ENCODE measurements at places on chromosomes 3 and 15.

GRCh38 chr15:82799183-82799841, 6.6 kb downstream of the FSD2 start:
- DNase-seq, result no peak

DNA sequence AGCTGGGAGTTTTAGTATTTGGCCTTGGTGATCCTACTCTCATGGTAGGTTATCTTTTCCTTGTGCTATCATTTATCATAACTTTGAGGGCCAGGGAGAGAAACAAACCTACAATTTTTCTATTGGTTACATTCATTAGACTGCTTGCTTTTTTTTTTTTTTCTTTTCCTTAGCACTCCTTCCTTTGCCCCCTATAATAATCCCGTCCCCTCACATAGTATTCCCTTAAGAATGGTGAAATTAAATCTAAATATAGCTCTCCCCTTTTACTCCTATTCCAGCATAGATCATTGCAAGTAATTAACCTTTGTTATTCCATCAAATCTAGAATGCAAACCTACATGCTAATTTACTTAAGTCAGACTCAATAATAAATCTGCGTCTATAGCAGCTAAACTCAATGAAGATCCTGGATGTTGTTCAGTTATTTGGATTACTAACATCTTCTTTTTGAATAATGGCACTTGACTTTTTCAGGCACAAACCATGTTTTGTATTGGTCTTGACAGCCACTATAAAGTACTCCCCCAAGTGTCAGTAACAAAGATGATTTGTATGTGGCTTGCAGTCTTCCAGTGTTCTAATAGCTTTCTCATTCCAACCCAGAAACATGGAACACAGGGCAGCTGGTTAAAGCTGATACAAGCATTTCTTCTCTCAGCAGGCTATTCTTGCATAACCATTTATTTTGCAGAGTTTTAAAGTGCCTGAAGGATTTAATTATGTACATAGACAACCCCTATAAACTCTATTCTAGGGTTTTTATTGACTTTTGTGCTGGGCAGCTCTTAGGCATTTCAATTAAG, 420.6 kb downstream of the MECOM start:
- no peak for DNase-seq

DNA sequence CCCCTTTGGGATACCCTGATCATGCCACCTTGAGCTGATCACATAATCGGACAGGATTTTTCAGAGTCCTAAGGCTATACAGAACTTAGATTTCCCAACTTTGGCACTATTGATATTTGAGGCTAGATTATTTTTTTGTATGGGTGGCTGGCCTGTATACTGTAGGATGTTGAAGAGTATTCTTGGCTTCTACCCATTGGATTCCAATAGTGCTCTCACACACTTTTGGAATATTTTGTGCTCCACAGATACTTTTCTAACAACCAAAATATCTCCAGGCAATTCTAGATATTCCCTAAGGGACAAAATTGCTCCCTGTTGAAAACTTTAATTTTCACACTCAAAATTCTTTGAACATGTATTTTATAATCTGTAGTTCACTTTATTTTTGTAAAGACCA, 125.1 kb downstream of the ABI3BP start:
- DNase-seq, result no peak

- no peak for DNase-seq
These were observed 168.6 kb downstream of the LSAMP start for GRCh38 chr3:116276675-116277074.

DNA sequence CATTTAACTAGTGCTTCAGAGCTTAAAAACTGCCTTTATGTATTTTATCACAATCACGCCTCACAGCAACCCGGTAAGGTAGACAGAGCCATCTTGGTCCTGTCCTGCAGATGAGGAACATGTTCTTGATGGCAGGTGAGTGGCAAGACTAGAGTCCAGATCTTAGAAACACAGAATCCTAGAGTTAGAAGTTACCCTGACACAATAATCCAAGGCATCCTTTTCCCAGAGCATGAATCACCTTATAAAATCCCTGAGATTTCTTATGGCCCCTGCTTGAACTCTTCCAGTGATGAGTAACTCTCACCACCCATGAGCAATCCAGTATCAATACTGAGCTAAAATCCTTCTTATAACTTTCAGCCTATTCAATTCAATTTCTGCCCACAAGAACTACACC, 16.9 kb downstream of the POPDC2 start:
- no peak for DNase-seq

- DNase-seq, result no peak
These were observed 504.0 kb upstream of the TGFBR2 start for GRCh38 chr3:30102356-30102755.

DNA sequence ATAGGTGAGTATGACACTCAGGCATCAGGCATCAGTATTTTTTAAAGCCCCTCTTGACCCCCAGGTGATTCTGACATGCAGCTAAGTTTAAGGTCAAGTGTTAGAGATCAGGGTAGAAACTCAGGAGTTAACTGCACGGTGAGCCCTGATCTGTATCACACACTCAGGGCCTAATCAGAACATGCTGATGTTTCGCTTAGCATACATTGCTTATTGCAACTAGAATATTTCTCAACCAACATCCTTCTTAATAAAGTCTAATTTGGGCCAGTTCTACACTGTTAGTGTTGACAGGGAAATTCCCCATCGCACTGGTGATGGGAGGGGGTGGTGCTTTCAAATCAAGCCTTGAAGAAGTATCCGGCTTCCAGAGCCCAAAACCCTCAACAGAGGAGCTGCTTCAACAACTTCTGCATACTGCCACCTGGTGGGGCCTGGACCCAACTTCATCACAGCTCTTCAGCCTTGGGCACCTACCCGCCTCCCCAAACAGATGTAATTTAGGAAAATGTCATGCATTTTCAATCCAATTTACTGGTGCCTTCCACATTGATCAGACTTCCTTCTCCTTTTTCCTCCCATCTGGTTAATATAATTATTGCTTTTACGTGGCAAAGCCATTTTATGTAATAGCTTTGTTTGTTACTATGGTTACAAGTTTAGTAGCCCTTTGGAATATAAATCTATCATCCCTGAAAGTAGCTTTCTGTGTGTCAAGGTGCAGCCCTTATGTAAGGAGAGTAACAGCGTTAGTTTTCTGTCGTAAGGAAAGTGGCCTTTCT, 312.2 kb downstream of the RORA start:
- DNase-seq, result peak; percentile 44

DNA sequence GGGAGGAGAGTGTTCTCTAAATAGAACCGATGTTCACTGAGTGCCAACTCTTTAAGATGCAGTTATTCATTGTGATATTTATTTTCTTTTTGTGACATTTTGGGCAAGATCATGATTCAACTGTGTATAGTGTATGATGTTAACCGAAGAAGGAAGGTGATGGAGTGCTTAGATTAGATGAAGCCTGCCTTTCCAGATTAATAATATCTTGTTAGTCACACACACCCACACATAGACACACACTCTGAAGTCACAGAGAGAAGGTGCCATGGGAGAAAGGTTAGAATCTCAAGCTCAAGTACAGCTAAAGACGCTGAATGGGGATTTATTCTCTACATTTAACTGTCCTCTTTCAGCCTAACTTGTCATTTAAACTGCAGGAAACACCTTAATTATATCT, 77.0 kb downstream of the SLC9A9 start:
- DNase-seq, result no peak

GRCh38 chr15:83833569-83833968, 179.6 kb downstream of the ADAMTSL3 start:
- DNase-seq, result no peak

DNA sequence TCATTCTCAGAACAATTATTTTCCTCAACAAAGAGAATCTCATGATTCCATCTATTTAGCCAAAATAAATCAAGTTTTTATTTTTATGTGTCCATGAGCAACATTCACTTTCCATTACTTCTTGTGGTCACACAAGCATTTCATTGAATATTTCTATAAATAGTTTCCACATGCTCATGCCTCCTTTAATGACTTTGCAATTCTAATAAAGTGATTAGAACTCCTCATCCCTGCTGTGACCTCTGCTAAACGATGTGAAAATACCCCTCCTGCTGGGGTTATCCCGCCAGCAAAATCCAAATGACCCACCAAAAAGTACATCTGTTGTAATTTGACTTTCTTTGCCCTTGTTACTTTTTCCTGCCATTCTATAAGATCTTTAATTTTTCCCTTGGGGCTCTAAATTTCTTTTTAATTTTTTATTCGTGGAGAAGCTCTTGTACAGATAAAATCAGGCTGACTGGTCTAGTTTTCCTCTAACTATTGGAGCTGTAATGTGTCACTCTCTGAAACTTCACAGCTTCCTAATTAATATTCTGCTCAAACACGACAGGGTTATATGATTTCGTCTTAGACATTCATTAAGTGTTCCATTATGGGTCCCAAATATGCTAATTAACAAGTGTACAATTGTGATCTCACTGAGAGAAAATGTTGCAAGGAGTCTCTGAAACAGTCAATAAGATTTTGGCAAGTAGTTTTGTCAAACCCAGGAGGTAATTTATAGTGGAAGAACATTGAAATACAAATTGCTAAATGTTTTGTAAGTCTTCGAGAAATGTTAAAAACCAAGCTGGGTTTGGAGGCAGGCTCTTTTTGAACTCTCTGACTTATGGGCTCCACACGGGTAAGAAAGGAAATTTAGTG, 533.1 kb upstream of the NAALADL2 start:
- no peak for DNase-seq

GRCh38 chr15:88493844-88494243, 26.3 kb downstream of the MRPS11 start:
- no peak for DNase-seq

DNA sequence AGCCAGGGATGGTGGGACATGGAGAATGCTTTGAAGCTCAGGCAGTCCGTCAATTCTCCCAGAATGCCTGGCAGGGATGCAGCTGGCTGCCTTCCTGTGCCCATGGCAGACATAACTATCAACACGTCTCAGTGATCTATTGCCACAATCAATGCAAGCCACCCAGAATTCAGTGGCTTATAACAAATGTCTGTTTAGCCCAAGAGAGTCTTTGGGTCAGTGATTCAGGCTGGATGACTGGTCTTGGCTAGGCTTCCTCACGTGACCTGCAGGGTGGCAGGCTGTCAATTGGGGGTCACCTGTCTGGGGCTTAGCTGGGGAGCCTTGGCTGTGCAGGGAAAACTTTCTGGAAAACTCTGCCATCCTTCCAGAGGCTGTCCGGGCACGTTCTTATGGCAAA, 213.1 kb upstream of the LRRFIP2 start:
- no peak for DNase-seq

DNA sequence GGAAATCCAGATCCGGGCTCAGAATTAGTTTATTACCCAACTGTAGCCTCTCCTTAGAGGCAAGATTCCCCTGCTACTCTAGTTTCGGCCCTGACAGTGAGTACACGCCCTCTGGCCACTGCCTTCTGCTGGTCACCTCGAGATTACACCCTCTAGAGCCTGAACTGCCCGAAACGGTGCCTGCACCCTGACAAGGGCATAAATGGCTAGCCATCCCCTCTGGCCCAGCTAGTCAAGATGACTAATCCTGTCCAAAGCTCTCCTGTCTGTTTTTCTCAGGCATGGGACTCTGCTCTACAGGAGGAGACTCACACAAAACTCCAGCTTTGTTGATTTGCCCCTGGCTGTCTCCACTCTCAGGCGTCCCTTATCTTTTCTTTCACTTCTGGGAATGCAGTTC, 150.5 kb upstream of the UBE2E2 start:
- no peak for DNase-seq

DNA sequence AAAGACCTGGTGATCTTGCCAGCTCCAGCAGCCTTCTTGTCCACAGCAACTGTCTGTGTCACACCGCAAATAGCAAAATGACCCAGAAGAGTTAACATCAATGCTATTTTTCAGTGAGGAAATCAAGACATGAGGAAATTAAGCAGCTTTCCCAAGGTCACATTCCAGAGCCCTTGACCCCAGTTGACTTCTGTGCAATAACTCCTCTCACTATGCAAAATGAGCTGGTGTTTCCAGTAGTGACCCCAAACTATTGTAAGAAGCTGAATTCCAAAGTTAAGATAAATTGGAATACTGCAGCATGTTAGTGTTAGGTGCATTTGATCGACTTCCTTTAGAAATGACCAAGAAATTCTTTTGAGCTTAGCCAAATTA, 172.8 kb upstream of the SNTN start:
- no peak for DNase-seq

GRCh38 chr15:60912984-60913697, 316.0 kb downstream of the RORA start:
- DNase-seq, result no peak

- DNase-seq, result no peak
These were observed 339.2 kb downstream of the FOXP1 start for GRCh38 chr3:71244153-71244825.

- peak; percentile 4 for DNase-seq
These were observed 36.2 kb downstream of the GXYLT2 start for GRCh38 chr3:72924055-72924454.

- DNase-seq, result no peak
These were observed 240.8 kb downstream of the NR1D2 start for GRCh38 chr3:24185738-24186384.

GRCh38 chr15:38112406-38112805, 140.2 kb upstream of the SPRED1 start:
- DNase-seq, result no peak

- no peak for DNase-seq
These were observed 120.8 kb upstream of the HACD2 start for GRCh38 chr3:123705488-123706285.

DNA sequence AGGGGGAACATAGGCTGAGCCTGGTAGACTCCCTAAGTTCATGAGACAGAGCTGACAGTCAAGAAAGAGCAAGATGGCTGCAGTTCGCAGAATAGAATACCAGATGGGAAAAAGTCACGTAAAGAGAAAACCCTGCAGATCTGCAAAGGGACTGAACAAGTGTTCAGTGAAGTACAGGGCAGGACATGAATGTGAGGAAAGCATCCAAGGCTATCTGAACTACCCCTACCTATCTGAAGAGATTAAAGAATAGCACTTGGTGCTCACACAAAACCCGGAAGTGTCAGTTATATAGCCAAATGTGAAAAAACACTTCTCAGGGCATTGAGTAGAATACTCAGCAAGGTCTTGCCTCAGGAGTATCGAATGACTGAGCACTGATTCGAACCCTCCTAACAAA, 44.0 kb downstream of the GOLGB1 start:
- DNase-seq, result no peak

- DNase-seq, result peak; percentile 29
These were observed 117.9 kb downstream of the HERC1 start for GRCh38 chr15:63715818-63716217.

All from MV-4-11 (cell line).